ENCODE measurements at places on chromosomes 1 and 21.
A peak's percentile ranks its signal among the peaks of the same experiment; 100 is the strongest.

GRCh38 chr1:239570878-239571277 is 184.5 kb downstream of the CHRM3 start:
- H3K36me3 ChIP-seq: no peaks in the 10 kb centered on the region
- no peak overlapping the region for H3K4me3 ChIP-seq
- no peak overlapping the region for H3K27ac ChIP-seq
- no peaks in the 10 kb centered on the region for H3K27me3 ChIP-seq
- no peaks in the 10 kb centered on the region for H3K4me1 ChIP-seq
- no peak for DNase-seq

DNA sequence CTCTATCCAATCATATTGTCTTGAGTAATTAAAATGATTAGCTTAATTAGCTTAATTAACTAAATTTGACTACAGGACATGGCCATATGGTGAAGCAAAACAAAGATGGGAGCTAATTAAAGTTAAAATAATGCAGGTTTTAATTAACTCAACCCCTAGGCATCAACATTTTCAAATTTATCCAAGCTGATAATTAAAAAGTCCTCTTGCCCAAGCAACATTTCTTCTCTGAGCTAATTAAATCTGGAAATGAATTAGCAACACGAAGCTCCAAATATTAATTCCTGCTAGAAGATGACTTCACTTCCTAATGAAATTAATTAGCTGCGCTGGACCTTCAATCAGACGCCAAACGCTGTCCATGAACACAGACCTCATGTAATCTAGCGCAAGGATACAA is 27.9 kb downstream of the LMO4 start:
- no peaks in the 10 kb centered on the region for H3K27me3 ChIP-seq
- no peaks in the 10 kb centered on the region for H3K36me3 ChIP-seq
- H3K27ac ChIP-seq: no peak overlapping the region

DNA sequence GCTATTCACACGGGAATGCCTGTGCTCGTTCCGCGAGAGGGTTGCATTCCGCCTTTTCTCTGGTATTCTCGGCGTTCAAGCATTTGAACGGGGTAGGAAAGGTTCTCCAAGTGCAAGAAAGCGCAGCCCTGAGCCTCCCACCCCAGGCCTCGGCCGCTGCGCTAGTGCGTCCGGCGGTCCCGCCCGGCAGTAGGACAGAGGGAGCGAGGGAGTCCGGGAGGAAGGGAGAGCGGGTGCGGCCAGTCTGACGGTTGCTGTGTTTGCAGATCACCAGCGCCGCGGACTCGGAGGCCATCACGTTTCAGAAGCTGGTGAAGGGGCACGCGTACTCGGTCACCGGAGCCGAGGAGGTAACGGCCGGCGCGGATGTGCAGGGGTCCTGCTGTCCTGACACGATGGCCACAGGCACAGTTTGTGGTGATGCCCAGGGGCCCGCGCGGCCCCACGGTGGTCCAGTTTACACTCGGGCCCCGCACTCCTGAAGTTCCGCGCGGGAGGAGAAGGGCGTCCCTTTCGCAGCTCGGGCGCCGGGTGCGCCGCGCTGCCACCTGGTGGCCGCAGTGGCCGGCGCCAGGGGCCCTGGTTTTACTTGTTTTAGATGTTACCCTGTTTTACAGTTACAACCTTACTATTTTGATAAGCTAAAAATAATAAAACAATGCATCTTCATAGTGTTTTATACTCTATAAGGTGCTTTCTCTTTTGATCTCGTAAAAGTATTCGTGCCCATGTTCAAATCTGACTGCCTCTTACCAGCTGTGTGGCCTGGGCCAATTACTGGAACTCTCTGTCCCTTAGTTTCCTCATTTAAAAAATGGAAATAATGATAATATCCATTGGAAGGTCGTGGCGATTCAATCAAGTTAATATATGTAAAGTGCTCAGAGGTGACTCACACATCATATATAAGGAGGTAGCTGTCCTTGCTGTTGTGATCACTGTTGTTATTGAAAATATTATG is 36.7 kb downstream of the CAPN2 start:
- peaks cover 86% of the 10 kb centered on the region for H3K36me3 ChIP-seq
- H3K4me3 ChIP-seq: peak overlapping the region; percentile 56
- H3K27me3 ChIP-seq: no peaks in the 10 kb centered on the region
- H3K27ac ChIP-seq: peak overlapping the region; percentile 78

DNA sequence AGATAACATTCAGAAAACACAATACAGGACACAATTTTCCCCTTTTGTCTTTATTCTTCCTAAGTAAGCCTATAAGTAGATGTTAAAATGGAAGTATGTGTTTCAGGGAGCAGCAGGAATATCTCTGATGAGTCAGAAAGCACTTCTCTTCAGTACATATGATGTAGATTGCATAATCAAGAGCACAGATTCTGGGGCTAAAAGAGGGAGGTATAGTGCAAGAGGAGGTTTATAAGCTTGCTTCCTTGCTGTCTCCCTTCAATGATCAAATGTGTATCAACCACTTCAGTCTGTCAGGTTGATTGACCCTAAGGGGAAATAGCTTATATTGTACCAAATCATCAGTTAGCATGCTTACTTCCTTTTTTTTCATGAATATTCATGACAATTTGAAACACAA is 822.8 kb downstream of the BRINP3 start:
- H3K36me3 ChIP-seq: no peaks in the 10 kb centered on the region
- no peak for DNase-seq
- no peak overlapping the region for H3K27ac ChIP-seq
- no peaks in the 10 kb centered on the region for H3K27me3 ChIP-seq

DNA sequence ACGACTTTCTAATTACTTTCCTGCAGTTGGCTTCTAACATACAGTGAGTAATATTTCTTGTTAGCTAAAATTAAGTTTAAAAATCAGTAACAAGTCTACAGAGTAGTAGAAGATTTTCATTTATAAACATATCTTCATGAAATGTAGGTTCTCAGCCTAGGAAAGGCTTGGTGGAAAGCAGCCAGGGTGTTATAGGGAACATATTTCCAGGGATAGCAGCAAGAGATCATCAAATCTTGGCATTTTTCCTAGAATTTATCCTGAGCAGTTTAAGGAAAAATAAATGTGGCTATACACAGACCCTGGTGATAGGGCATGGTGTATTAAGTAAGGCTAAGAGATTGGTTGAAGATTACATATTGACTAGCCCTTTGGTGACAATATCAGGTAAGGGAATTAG is 203.5 kb upstream of the NEGR1 start:
- H3K27ac ChIP-seq: no peak overlapping the region
- H3K27me3 ChIP-seq: no peaks in the 10 kb centered on the region
- no peak for DNase-seq

GRCh38 chr1:165895451-165895871 is 68.0 kb downstream of the UCK2 start:
- peaks cover 20% of the 10 kb centered on the region for H3K4me1 ChIP-seq
- H3K36me3 ChIP-seq: peaks cover 6% of the 10 kb centered on the region
- H3K27me3 ChIP-seq: no peaks in the 10 kb centered on the region
- no peak overlapping the region for H3K27ac ChIP-seq
- no peak overlapping the region for H3K4me3 ChIP-seq

- no peak overlapping the region for H3K4me3 ChIP-seq
- no peaks in the 10 kb centered on the region for H3K4me1 ChIP-seq
These were observed 16.5 kb upstream of the ETS2 start for GRCh38 chr21:38789275-38789674.

DNA sequence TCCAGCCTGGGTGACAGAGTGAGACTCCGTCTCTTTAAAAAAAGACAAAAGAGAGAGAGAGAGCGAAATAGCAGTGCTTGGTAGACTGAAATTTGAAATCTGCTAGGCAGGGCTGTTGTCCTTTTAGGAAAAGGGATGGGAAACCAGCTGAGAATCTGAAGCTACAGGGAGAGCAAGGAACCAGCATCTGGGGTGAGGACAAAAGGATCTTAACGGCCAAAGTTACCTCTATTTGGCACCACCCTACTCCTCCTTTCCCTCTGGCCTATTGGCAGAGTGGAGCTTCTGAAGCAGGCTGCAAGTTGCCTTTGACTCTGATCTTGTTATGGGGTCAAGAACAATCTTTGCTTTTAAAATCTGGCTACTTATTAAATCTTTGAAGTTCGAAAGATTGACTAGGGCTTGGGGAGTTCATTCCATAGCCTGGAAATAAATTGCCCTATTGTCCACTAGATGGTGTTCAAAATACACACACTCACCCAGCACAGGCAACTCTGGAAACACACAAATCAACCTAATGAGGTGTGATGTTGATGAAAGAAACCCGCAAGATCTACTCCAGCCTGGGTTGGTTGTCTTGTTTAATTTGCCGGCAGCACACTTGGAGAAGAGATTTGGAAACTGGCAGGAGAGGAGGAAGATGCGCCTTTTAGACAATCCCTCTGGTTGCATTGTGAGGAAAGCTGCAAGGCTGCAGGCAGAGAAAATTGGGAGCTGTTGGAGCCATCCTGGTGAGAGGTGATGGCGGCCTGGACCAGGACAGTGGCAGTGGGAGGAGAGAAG is 16.5 kb upstream of the PARP1 start:
- no peak for DNase-seq
- no peaks in the 10 kb centered on the region for H3K36me3 ChIP-seq
- no peak overlapping the region for H3K27ac ChIP-seq
- peaks cover 18% of the 10 kb centered on the region for H3K4me1 ChIP-seq

DNA sequence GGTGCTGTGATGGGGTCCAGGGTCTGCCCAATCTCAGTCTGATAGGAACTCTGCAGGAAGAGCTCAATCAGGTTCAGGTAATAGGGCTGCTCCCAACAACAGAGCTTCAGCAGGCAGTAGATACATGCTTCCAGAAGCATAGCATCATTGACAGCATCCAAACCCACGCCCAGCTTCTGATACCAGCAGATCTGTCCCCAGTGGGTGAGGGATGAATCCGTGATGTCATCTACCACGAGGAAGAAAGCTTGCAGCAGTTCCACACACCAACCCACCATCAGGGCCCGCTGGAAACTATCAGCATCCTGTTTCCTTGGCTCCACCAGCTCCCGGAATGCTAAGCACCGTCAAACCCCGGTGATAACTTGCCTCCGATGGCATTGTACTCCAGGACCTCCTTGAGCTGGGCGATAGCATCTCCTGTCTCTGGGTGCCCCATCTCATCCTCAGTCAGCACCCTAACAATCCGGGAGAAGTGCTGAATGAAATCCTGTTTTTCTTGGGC is 14.7 kb downstream of the NEK2 start:
- no peak for DNase-seq
- H3K36me3 ChIP-seq: no peaks in the 10 kb centered on the region
- H3K4me1 ChIP-seq: no peaks in the 10 kb centered on the region
- no peak overlapping the region for H3K27ac ChIP-seq
- H3K27me3 ChIP-seq: no peaks in the 10 kb centered on the region

- no peak within 1 kb of the TSS for H3K27ac ChIP-seq
- DNase-seq: peak; percentile 91
- H3K36me3 ChIP-seq: no peaks in the 10 kb centered on the region
- peaks cover 88% of the 10 kb centered on the region for H3K27me3 ChIP-seq
These were observed at the start of gene LHX8 for GRCh38 chr1:75133750-75134646. Gene LHX8, plus strand, starts transcription at chr1:75134388. Its CDS starts 2,227 bp downstream, at chr1:75136615.

DNA sequence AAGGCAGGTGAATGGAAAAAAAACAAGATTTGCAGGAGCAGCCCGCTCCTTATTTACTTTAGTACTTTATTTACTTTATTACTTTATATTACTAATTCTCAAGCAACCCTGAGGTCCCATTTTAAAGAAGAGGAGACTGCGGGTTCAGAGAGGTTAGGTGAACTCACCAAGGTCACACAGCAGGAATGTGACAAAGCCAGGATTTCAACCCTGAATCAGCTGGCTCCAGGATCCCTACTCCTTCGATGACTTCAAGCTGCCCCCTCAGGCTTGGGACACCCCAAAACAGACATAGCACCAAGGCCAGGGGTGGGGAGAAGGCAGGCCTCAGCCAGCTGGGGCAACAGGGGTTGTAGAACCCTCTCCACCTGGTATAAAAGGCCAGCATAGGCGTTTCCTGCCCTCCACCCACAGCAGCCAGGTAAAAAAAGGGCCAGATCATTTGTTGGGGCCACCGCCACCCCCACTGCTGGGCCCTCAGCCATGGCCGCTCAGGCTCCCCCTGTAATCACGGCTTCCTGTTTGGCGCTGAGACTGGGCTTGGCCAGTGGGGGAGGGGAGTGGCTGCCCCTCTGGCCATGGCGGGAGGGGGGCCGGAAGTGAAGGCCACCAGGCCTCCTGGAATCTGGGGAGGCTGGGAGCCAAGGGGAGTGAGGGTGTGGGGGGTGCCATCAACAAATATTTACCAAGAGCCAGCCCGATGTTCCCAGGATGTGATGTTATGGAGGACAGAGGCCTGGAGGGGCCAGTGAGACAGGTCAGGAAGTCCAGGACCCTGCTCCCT is 6.6 kb downstream of the SDC3 start:
- H3K4me1 ChIP-seq: peaks cover 37% of the 10 kb centered on the region
- no peak overlapping the region for H3K4me3 ChIP-seq
- DNase-seq: no peak
- H3K36me3 ChIP-seq: no peaks in the 10 kb centered on the region
- peak overlapping the region; percentile 77 for H3K27ac ChIP-seq

- H3K27me3 ChIP-seq: no peaks in the 10 kb centered on the region
- no peaks in the 10 kb centered on the region for H3K4me1 ChIP-seq
- H3K36me3 ChIP-seq: no peaks in the 10 kb centered on the region
- no peak overlapping the region for H3K4me3 ChIP-seq
- no peak for DNase-seq
These were observed 297.1 kb downstream of the NCAM2 start for GRCh38 chr21:21295303-21295702.

DNA sequence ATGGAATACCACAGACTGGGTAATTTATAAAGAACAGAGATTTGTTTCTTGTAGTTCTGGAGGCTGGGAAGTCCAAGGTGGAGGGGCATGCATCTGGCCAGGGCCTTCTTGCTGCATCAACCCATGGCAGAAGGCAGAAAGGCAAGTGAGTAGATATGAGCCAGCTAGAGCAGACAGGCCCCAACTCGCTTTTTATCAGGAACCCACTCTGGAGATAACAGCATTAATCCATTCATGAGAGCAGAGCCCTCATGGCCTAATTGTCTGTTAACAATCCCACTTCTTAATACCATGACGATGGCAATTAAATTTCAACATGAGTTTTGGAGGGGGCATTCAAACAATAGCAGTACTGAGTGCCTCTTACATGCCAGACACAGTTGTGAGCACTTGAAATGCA is 87.2 kb upstream of the SOX13 start:
- no peaks in the 10 kb centered on the region for H3K36me3 ChIP-seq
- no peak overlapping the region for H3K4me3 ChIP-seq
- DNase-seq: peak; percentile 74

DNA sequence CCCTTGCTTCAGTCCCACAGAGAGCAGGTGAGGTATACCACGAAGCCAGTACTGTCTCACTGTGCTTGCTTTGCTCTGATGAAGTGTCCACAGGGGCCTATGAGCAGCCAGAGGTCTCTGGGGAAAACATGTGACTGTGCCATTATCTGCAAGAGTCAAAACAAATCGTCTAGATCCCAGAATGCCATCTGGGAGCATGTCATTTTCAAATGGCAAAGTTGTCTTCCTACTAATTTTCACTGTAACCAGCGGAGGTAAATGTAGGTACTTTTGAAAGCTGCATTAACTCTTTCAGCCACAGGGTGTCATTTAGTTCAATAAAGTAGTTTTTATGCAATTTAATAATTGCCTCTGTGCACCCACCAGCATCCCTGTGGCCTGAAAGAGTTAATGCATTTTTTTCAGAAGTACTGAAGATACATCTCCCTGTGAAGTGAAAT is 173.6 kb upstream of the SGIP1 start:
- no peak overlapping the region for H3K27ac ChIP-seq
- peaks cover 15% of the 10 kb centered on the region for H3K4me1 ChIP-seq
- DNase-seq: no peak
- no peaks in the 10 kb centered on the region for H3K36me3 ChIP-seq

Measured in esophagus muscularis mucosa (tissue), 4 donors.